ENCODE measurements at places on chromosomes 11 and 22. TPM values are rescaled to one million over a fixed set of nuclear protein-coding genes. Genes with fewer than 3 reads are reported as not detected.

MUS81 gene
- polyA plus RNA-seq = 40.3 TPM

BSX gene
- not detected for polyA plus RNA-seq

KCNJ11 gene
- polyA plus RNA-seq = 1.5 TPM

UPK3A gene
- not detected for polyA plus RNA-seq

SLC29A2 gene
- 6.7 TPM for polyA plus RNA-seq

MAP6 gene
- polyA plus RNA-seq = 1.1 TPM

GLB1L2 gene
- polyA plus RNA-seq = 1.3 TPM

NAALADL1 gene
- polyA plus RNA-seq = 28.8 TPM

CRACR2B gene
- polyA plus RNA-seq = 174 TPM
